Breast epithelium (tissue), 4 donors: ENCODE measurements at places on chromosomes 3 and 15. TPM values are rescaled to one million over a fixed set of nuclear protein-coding genes. Genes with fewer than 3 reads are reported as not detected.

DNA sequence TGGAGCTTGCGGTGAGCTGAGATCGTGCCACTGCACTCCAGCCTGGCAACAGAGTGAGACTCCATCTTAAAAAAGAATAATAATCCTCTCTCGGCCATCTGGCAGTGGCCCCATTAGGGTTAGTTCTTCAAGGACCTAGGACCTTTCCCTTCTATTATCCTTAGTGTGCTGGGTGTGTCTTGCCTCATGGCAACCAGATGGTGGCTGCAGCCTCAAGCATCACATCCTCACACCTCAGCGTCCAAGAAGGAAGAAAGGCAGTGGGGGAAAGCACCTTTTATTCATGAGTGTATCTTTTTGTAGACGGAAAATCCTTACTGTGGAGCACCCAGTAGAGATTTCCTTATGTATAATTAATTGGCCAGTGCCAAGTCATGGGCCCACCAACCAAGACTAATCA is 42.7 kb upstream of the TFRC start:
- no peaks in the 10 kb centered on the region for H3K36me3 ChIP-seq
- H3K27me3 ChIP-seq, result no peaks in the 10 kb centered on the region
- no peaks in the 10 kb centered on the region for H3K4me1 ChIP-seq
- H3K27ac ChIP-seq, result no peak overlapping the region
- no peak overlapping the region for H3K4me3 ChIP-seq

- H3K4me1 ChIP-seq, result no peaks in the 10 kb centered on the region
- H3K27me3 ChIP-seq, result no peaks in the 10 kb centered on the region
- no peak for DNase-seq
- no peaks in the 10 kb centered on the region for H3K36me3 ChIP-seq
- no peak overlapping the region for H3K27ac ChIP-seq
- no peak overlapping the region for H3K4me3 ChIP-seq
Observed at GRCh38 chr3:143203142-143203541, 83.6 kb downstream of the CHST2 start.

GRCh38 chr3:44981751-44982150 is 5.7 kb downstream of the EXOSC7 start:
- no peaks in the 10 kb centered on the region for H3K27me3 ChIP-seq
- H3K4me3 ChIP-seq, result no peak overlapping the region
- DNase-seq, result no peak
- H3K4me1 ChIP-seq, result no peaks in the 10 kb centered on the region
- no peaks in the 10 kb centered on the region for H3K36me3 ChIP-seq

DNA sequence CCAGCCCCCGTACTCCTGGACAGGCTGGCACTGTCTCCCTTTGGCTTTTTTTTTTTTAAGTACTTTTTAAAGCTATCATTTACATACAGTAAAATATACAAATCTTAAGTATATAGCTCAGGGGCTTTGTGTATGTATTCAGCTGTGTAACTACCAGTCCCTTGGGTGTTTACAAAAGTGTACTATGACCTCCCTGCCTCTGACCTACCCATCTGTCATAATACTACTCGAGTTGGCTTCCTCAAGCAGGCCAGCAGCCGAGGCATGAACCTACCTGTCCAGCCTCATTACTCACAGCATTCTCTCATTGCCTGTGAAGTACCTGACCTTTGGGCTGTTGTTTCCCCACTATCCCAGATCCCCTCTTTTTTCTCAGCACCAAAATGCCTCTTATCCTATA is 33.2 kb downstream of the ABHD2 start:
- H3K27me3 ChIP-seq, result no peaks in the 10 kb centered on the region
- H3K4me3 ChIP-seq, result no peak overlapping the region
- DNase-seq, result no peak
- peak overlapping the region; percentile 56 for H3K27ac ChIP-seq
- no peaks in the 10 kb centered on the region for H3K36me3 ChIP-seq
- no peaks in the 10 kb centered on the region for H3K4me1 ChIP-seq

GRCh38 chr3:15531346-15531745 is 9.8 kb upstream of the COLQ start:
- H3K36me3 ChIP-seq, result no peaks in the 10 kb centered on the region
- H3K27me3 ChIP-seq, result no peaks in the 10 kb centered on the region

DNA sequence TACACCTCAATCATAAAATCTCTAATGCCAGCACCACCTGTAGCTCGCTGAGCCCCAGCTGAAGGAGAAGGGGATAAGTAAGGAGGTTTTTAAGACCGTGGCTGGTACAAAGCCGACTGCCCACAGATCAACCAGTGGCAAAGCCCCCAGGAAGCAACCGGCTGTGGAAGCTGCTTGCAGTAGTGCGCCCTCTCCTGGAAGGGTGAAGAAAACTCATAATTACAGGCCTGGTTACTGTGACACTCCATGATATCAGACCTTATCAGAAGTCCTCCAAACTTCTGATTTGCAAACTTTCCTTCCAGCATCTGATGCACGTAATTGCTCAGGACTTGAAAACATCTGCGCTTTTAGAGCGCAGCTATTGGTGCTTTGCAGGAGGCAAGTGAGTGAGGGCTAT is 63.1 kb upstream of the MCTP2 start:
- H3K27me3 ChIP-seq, result no peaks in the 10 kb centered on the region
- no peaks in the 10 kb centered on the region for H3K4me1 ChIP-seq
- H3K36me3 ChIP-seq, result no peaks in the 10 kb centered on the region
- H3K27ac ChIP-seq, result no peak overlapping the region
- no peak for DNase-seq
- H3K4me3 ChIP-seq, result no peak overlapping the region

GRCh38 chr3:129377615-129378014 is 50.8 kb downstream of the EFCAB12 start:
- H3K4me3 ChIP-seq, result no peak overlapping the region
- no peak overlapping the region for H3K27ac ChIP-seq
- H3K27me3 ChIP-seq, result no peaks in the 10 kb centered on the region
- no peak for DNase-seq
- H3K4me1 ChIP-seq, result no peaks in the 10 kb centered on the region

DNA sequence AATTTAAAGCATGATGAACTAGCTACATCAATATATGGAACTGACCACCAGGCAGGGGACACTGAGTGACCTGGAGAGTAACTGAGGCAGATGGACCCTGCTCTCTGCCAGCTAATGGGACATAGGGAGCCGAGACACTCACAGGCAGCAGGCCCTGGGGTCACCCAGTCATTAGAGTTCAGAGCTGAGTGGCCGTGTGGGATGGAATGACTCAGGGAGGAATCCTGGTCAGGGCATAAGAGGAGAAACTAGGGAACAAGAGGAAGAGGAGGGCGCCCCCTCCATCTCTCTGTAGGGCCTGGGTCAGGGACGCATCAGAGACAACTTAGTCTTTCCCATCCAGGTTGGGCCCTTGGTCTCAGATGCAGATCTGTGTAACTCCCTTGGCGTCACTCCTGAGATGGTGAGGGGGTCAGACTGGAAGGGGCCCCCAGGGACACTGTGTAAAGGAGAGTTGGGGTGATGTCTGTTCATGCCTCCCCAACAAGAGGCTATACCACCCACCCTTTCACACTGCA is 39.8 kb downstream of the CCDC12 start:
- peak overlapping the region; percentile 89 for H3K27ac ChIP-seq
- peaks cover 8% of the 10 kb centered on the region for H3K4me1 ChIP-seq
- no peak overlapping the region for H3K4me3 ChIP-seq
- no peaks in the 10 kb centered on the region for H3K27me3 ChIP-seq

- no peaks in the 10 kb centered on the region for H3K27me3 ChIP-seq
- H3K4me1 ChIP-seq, result no peaks in the 10 kb centered on the region
Observed at GRCh38 chr15:63971427-63971805, 74.9 kb downstream of the DAPK2 start.

DNA sequence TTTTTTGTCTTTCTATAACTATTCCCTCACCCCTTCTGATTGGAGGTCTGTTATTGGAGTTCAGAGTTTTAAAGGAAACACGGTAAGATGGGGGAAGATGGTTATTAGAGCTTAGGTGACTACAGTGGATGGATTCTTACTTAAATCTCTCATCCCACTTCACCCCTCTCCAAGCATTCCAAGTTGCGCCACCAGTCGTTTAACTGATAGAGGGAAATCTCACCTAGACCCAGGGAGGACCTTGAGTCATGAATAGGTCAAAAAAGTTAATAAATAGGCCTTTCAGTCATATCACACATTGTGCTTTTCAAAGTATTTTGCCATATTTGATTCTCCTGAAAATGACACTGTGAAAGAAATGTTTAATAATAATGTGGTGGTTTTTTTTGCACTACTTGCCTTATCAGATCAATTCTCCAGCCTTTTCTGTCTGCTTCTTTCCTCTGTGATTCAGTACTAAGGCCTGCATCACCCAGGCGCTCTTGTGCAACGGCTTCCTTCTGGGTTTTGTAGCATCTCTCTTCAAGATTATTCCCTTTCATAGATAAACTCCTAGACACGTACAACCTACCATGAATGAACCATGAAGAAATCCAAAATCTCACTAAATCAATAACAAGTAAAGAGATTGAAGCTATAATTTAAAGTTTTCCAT is 100.4 kb upstream of the TGFBR2 start:
- DNase-seq, result no peak
- no peak overlapping the region for H3K27ac ChIP-seq
- no peaks in the 10 kb centered on the region for H3K27me3 ChIP-seq
- no peaks in the 10 kb centered on the region for H3K4me1 ChIP-seq
- no peak overlapping the region for H3K4me3 ChIP-seq

- no peak overlapping the region for H3K4me3 ChIP-seq
- no peak for DNase-seq
- no peaks in the 10 kb centered on the region for H3K27me3 ChIP-seq
Observed at GRCh38 chr3:27353221-27353620, 16.0 kb downstream of the NEK10 start.

- DNase-seq, result no peak
- no peaks in the 10 kb centered on the region for H3K36me3 ChIP-seq
- H3K27me3 ChIP-seq, result no peaks in the 10 kb centered on the region
- no peak overlapping the region for H3K4me3 ChIP-seq
Observed at GRCh38 chr15:40087991-40088928, 20.4 kb downstream of the BMF start.

DNA sequence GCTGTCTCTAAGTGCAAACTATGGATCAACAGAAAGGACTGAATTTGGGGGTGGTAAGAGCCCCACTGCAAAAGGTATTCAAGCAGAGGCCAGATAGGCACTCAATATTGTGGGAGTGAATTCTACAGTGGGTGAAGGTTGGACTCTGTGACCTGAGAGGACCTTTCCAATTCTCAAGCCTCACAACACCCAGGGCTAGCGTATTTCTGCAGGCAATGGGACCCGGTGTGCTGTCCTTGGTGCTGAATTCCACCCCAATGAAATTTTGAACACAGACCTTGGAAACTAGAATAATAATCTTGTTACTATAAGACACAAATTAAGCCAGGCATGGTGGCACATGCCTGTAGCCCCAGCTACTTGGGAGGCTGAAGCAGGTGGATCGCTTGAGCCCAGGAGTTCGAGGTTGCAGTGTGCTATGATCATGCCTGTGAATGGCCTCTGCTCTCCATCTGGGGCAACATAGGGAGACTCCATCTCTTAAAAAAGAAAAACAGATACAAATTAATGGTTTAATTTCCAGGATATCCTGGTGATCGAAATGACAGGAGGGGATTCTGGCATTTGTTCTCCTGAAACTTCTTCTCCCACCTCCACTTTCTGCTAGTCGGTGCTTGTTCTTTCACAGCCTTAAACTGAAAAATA is 135.4 kb downstream of the RAB11A start:
- H3K27me3 ChIP-seq, result no peaks in the 10 kb centered on the region
- no peaks in the 10 kb centered on the region for H3K4me1 ChIP-seq
- H3K27ac ChIP-seq, result no peak overlapping the region
- no peaks in the 10 kb centered on the region for H3K36me3 ChIP-seq
- H3K4me3 ChIP-seq, result no peak overlapping the region

DNA sequence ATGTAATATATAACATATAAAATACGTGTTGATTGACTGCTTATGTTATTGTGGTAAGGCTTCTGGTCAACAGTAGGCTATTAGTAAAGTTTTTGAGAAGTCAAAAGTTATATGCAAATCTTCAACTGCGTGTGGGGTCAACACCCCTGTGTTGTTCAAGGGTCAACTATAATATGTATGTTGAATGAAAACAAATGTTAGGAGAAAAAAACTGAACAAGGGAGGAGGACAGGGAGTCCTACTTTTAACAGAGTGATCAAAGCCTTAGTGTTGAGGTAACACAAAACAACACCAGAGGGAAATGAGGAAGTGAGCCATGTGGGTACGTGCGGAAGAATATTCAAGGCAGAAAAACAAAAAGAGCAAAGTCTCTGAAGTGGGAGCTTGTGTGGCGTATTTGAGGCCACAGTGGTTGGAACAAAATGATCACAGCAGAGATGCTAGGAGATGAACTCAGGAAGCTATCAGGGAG is 62.5 kb downstream of the SFMBT1 start:
- no peak overlapping the region for H3K4me3 ChIP-seq
- no peak overlapping the region for H3K27ac ChIP-seq
- no peaks in the 10 kb centered on the region for H3K36me3 ChIP-seq
- no peaks in the 10 kb centered on the region for H3K27me3 ChIP-seq
- H3K4me1 ChIP-seq, result no peaks in the 10 kb centered on the region

- H3K36me3 ChIP-seq, result no peaks in the 10 kb centered on the region
- no peaks in the 10 kb centered on the region for H3K4me1 ChIP-seq
- no peak overlapping the region for H3K4me3 ChIP-seq
- no peaks in the 10 kb centered on the region for H3K27me3 ChIP-seq
Observed at GRCh38 chr3:115913069-115913686, 289.9 kb downstream of the GAP43 start.

GRCh38 chr15:95368755-95369601 is 961.5 kb upstream of the NR2F2 start:
- no peak overlapping the region for H3K4me3 ChIP-seq
- H3K4me1 ChIP-seq, result no peaks in the 10 kb centered on the region
- H3K36me3 ChIP-seq, result no peaks in the 10 kb centered on the region
- no peak for DNase-seq

DNA sequence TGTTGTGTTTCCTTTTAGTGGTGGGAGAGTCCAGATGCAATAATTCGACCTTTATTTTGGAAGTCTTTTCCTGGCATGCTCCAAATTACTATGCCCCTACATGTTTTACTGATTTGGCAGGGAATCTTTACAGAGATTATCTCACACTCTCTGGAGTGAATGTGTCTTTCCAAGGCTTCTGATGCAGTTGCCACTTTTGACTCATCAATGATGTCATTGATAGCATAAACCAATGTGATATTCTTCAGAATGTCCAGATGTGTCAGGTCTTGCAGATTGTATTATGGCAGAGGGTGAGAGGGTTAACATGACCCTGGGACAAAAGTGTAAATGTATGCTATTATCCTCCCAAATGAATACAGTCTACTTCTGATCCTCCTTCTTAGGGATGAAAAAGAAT is 9.7 kb downstream of the RTP4 start:
- DNase-seq, result no peak
- no peaks in the 10 kb centered on the region for H3K27me3 ChIP-seq
- H3K4me3 ChIP-seq, result no peak overlapping the region

DNA sequence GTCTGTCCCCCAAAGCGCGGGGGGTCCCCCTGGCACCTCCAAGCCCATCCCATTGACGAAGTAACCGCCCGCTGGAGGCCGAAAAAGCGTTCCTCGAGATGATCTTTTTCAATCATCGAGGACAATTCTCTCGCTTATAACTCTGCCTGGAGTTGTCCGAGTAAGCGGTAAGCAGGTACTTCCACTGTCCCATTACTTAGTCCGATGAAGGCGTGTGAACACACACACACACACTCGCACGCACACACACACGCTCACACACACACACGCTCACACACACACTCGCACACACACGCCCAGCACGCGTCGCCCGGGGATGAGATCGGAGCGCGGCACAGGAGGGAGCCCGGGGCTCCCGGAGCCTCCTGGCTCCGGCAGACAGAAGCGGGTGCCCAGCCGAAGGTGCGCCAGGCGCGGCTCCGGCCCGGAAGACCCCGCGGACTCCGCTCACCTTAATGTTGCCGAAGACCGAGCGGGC is 430 bp downstream of the SLCO2A1 start:
- H3K27ac ChIP-seq, result peak overlapping the region; percentile 72
- no peaks in the 10 kb centered on the region for H3K36me3 ChIP-seq
- H3K4me3 ChIP-seq, result peak overlapping the region; percentile 55
- H3K27me3 ChIP-seq, result peaks cover 8% of the 10 kb centered on the region
- no peaks in the 10 kb centered on the region for H3K4me1 ChIP-seq

Gene CD276
- 73.7 TPM for total RNA-seq

Gene ZNF592
- 18.4 TPM for total RNA-seq

Gene PAK6
- 11.0 TPM for total RNA-seq

Gene AP2M1
- total RNA-seq, result 240 TPM
